Ascending aorta (tissue), 2 donors: ENCODE measurements at places on chromosomes 6 and 20. TPM values are rescaled to one million over a fixed set of nuclear protein-coding genes. Genes with fewer than 3 reads are reported as not detected.

FAM209B gene
- not detected for total RNA-seq

DNAAF9 gene
- total RNA-seq = 10.9 TPM

MAPK13 gene
- 7.7 TPM for total RNA-seq

PNLDC1 gene
- not detected for total RNA-seq

SYCP2L gene
- total RNA-seq = 0.32 TPM

SIRPD gene
- not detected for total RNA-seq

TGM3 gene
- total RNA-seq = not detected

KIF6 gene
- total RNA-seq = 0.43 TPM

- no peaks in the 10 kb centered on the region for H3K4me1 ChIP-seq
- peaks cover 14% of the 10 kb centered on the region for H3K27me3 ChIP-seq
- H3K36me3 ChIP-seq = no peaks in the 10 kb centered on the region
- DNase-seq = no peak
These were observed 7.8 kb downstream of the OLIG3 start for GRCh38 chr6:137486416-137486815.

GRCh38 chr20:47392015-47392720, 35.7 kb upstream of the ZMYND8 start:
- H3K4me1 ChIP-seq = no peaks in the 10 kb centered on the region
- H3K4me3 ChIP-seq = no peak overlapping the region
- peak overlapping the region; percentile 59 for H3K27ac ChIP-seq
- no peak for DNase-seq
- H3K36me3 ChIP-seq = no peaks in the 10 kb centered on the region

DNA sequence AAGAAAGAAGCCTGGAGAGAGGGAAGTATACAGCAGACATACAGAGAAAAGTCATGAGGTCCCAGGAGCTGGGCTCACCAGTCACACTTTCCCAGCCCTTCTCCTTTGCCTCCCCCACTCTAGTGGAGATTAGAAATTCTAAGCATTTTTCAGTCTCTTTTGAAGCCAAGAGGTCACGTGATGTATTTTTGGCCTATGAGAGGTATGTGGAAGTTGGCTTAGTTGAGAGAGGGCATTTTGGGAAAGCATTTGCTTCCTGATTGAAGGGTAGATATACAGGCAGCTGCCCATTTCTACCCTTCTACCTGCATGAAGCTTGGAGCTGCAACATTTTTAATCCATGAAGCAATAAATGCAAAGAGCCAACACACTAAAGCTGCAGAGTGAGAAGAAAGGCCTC, 106.0 kb upstream of the TNFAIP3 start:
- H3K27me3 ChIP-seq = no peaks in the 10 kb centered on the region
- H3K4me3 ChIP-seq = no peak overlapping the region
- no peaks in the 10 kb centered on the region for H3K36me3 ChIP-seq
- H3K27ac ChIP-seq = no peak overlapping the region

- H3K27me3 ChIP-seq = no peaks in the 10 kb centered on the region
- no peaks in the 10 kb centered on the region for H3K36me3 ChIP-seq
- DNase-seq = no peak
- H3K4me1 ChIP-seq = no peaks in the 10 kb centered on the region
- no peak overlapping the region for H3K27ac ChIP-seq
- no peak overlapping the region for H3K4me3 ChIP-seq
These were observed 24.5 kb upstream of the POPDC3 start for GRCh38 chr6:105204331-105204730.

- no peaks in the 10 kb centered on the region for H3K27me3 ChIP-seq
- no peak overlapping the region for H3K27ac ChIP-seq
- no peak for DNase-seq
These were observed 101.4 kb downstream of the ADGB start for GRCh38 chr6:146700078-146700686.

DNA sequence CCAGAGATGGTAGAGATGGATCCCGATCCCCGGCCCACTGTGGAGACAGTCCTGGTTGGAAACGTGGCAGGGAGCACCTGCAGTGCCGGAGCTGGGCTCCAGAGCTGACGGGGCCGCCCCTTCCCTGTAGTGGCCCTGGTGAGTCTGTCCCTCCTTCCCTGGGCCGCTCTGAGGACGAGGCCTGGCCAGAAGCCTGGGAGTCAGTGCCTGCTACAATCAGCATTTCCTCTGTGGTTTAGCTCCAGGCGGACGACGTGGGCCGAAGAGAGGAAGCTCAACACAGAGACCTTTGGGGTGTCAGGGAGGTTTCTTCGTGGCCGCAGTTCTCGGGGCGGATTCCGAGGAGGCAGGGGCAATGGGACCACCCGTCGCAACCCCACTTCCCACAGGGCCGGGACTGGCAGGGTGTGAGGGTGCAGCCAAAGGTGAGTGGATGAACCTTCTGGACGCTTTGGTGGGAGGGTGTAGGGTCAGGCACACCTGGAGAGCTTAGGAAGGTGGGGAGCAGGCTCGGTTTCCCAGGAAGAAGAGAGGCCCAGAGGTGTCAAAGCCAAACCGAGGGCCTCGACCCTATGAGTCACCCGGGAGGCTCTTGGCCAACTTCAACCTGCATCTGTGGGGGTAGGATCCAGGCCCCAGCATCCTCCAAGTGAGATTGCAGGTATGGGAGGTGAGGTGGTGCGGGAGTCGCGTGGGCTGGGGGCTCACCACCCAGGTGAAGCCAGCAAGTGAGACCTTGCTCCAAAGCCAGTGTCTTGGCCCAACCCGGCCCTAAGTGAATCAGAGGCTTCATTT, 9.9 kb downstream of the PSMA7 start:
- H3K27ac ChIP-seq = peak overlapping the region; percentile 52
- H3K36me3 ChIP-seq = peaks cover 96% of the 10 kb centered on the region
- no peaks in the 10 kb centered on the region for H3K4me1 ChIP-seq
- no peaks in the 10 kb centered on the region for H3K27me3 ChIP-seq
- H3K4me3 ChIP-seq = no peak overlapping the region
- no peak for DNase-seq

GRCh38 chr20:56595746-56596475, 33.2 kb upstream of the TFAP2C start:
- DNase-seq = no peak
- H3K4me3 ChIP-seq = no peak overlapping the region
- H3K36me3 ChIP-seq = no peaks in the 10 kb centered on the region
- no peaks in the 10 kb centered on the region for H3K4me1 ChIP-seq
- H3K27me3 ChIP-seq = no peaks in the 10 kb centered on the region

GRCh38 chr6:126339796-126340609, at the start of gene CENPW:
TSS of gene CENPW (plus strand) at chr6:126340115. CDS start at chr6:126340274, 159 bp downstream.
- H3K27ac ChIP-seq = peak within 1 kb of the TSS; percentile 16
- no peaks in the 10 kb centered on the region for H3K27me3 ChIP-seq
- DNase-seq = peak; percentile 86
- peak within 1 kb of the TSS; percentile 77 for H3K4me3 ChIP-seq

DNA sequence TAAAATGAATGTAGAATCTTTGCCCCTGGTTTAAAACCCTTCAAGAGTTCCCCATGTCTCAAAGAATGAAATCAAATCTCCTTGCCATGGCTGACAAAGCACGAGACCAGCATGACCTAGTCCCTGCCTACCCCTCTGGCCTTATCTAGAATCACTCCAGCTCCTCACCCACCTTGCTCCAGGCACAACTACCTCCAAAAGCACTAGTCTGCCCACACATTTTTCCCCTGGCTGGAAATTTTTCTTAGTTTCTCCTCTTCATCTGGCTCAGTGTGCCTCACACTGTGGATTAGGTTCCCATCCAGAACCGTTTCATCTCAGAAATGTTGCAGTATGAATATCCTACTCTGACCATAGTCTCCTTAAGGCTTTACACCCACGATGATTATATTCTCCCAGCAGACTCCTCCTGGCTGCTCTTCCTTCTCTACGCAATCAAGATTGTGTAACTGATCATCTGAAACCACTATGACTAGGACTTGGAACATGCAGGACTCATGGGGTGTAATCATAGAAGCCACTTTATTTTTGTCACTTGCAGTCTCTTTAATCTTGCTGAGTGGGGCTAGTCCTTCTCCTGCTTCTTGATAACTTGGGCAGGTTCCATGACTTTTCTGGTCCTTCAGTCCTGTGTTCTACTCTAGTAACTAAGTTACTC, 7.8 kb upstream of the MRS2 start:
- no peaks in the 10 kb centered on the region for H3K36me3 ChIP-seq
- no peak overlapping the region for H3K27ac ChIP-seq
- no peaks in the 10 kb centered on the region for H3K4me1 ChIP-seq
- no peak overlapping the region for H3K4me3 ChIP-seq

DNA sequence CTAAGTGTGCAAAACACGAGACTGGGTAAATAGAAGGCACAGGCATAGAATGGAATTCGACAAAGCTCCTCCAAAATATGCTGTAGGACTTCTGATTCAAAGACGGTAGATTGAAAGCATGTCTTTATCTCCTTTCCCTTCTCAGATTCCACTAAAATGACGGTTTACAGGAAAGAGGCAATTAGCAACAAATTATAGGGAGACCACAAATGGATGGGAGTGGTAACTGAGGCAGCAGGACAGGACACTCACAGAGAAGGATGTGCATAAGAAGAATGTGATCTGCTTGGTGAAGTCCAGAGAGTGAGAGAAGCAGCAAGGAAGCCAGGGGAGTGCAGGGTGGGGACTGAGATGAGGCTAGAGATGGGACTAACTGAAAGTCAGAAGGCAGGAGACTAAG, 113.4 kb upstream of the MRPS10 start:
- H3K36me3 ChIP-seq = no peaks in the 10 kb centered on the region
- DNase-seq = no peak
- H3K27ac ChIP-seq = no peak overlapping the region
- H3K27me3 ChIP-seq = no peaks in the 10 kb centered on the region

GRCh38 chr6:26195924-26196845, 109.0 kb downstream of the HFE start:
- peaks cover 4% of the 10 kb centered on the region for H3K4me1 ChIP-seq
- no peaks in the 10 kb centered on the region for H3K36me3 ChIP-seq
- no peak for DNase-seq
- peak overlapping the region; percentile 95 for H3K27ac ChIP-seq
- peak overlapping the region; percentile 86 for H3K4me3 ChIP-seq

GRCh38 chr6:33014841-33015634, 5.6 kb upstream of the HLA-DOA start:
- no peaks in the 10 kb centered on the region for H3K27me3 ChIP-seq
- no peak overlapping the region for H3K4me3 ChIP-seq
- no peak for DNase-seq
- H3K36me3 ChIP-seq = no peaks in the 10 kb centered on the region

GRCh38 chr20:36862857-36863668, 12.9 kb upstream of the TLDC2 start:
- no peak for DNase-seq
- H3K27ac ChIP-seq = peak overlapping the region; percentile 91
- H3K36me3 ChIP-seq = no peaks in the 10 kb centered on the region
- H3K4me1 ChIP-seq = peaks cover 11% of the 10 kb centered on the region
- H3K4me3 ChIP-seq = peak overlapping the region; percentile 92

- no peak overlapping the region for H3K4me3 ChIP-seq
- no peaks in the 10 kb centered on the region for H3K4me1 ChIP-seq
- no peaks in the 10 kb centered on the region for H3K36me3 ChIP-seq
These were observed 7.2 kb downstream of the KIF16B start for GRCh38 chr20:16566080-16566479.

DNA sequence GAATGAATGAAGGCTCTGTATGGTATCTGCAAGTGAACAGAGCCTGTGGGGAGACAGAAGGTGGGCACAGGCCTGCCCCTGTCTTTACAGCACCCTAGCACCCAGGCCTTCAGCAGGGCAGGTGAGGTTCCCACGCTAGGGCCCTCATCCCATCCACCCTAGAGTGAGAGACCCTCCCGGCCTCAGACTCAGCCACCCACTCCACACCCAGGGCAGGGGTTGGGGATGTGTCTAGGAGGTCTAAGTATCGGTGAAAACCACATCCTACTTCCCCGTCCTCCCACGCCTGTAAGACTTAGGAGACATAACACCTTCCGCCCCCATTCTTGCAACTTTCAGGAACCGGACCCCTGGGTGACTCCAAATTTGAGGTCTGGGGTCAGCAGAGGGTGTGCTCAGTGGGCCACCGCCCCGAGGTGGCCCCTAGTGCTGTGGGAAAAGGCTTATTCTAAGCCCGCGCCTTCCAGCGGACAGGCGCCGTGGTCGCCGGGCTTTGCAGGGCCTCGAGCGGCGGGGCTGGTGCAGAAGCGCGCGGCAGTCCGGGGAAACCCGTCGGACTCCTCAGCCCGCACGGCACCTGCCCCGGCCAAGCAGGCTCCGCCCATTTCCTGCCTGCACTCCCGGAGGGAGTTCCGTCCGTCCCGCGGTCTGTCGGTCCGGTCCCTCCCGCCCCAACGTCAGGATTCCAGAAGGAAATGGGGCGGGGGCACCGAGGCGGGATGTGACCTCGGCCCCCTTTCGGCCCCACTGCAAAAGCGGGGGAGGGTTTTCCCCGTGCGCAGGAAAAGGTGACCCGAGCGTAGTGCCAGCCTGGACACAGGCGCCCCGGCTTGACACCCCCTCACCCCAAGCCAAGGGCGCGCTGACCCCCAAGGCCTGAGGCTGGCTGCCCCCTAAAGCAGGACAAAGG, 868 bp downstream of the SAMD10 start:
- H3K4me1 ChIP-seq = peaks cover 28% of the 10 kb centered on the region
- no peak for DNase-seq
- H3K4me3 ChIP-seq = peak overlapping the region; percentile 92

DNA sequence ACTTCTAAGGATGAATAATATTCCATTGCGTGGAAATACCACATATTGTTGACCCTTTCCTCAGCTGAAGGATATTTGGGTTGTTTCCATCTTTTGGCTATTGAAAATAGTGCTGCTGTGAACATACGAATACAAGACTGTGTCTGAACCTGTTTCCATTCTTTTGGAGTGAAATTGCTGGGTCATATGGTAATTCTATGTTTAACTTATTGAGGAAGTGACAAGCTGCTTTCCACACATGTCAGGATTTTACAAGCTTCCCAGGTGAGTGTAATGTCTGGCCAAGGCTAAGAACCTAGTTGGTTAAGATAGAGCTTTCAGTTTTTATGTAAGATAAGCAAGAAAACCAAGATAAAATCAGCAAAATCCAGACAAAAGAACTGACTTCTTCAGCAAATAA, 48.8 kb downstream of the PPP1R3G start:
- H3K27ac ChIP-seq = no peak overlapping the region
- H3K4me3 ChIP-seq = no peak overlapping the region
- H3K4me1 ChIP-seq = no peaks in the 10 kb centered on the region
- H3K27me3 ChIP-seq = no peaks in the 10 kb centered on the region
- DNase-seq = no peak
- H3K36me3 ChIP-seq = no peaks in the 10 kb centered on the region

DNA sequence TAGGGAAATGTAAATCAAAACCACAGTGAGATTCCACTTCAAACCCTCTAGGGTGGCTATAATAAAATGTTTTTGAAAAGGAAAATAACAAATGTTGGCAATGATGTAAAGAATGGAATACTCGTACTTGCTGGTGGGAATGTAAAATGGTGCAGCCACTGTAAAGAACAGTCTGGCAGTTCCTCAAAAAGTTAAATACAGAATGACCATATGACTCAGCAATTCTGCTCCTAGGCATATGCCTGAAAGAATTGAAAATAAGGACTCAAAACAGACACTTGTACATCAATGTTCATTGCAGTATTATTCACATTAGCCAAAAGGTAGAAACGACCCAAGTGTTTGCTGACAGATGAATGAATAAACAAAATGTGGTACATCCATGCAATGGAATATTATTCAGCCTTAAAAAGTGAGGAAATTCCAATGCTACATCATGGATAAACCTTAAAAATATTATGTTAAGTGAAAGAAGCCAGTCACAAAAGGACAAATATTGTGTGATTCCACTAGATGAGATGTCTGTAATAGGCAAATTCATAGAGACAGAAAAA, 10.2 kb upstream of the RNF114 start:
- H3K4me1 ChIP-seq = no peaks in the 10 kb centered on the region
- no peaks in the 10 kb centered on the region for H3K36me3 ChIP-seq
- H3K27ac ChIP-seq = no peak overlapping the region

GRCh38 chr20:16821211-16822089, 73.3 kb downstream of the OTOR start:
- DNase-seq = no peak
- H3K4me3 ChIP-seq = no peak overlapping the region
- no peaks in the 10 kb centered on the region for H3K27me3 ChIP-seq
- H3K4me1 ChIP-seq = no peaks in the 10 kb centered on the region
- no peak overlapping the region for H3K27ac ChIP-seq

- no peaks in the 10 kb centered on the region for H3K36me3 ChIP-seq
- no peak for DNase-seq
- H3K4me3 ChIP-seq = no peak overlapping the region
These were observed 5.6 kb upstream of the STX16 start for GRCh38 chr20:58645412-58645968.
